ENCODE measurements at places on chromosomes 2 and 18. TPM values are rescaled to one million over a fixed set of nuclear protein-coding genes. Genes with fewer than 3 reads are reported as not detected.
A peak's percentile ranks its signal among the peaks of the same experiment; 100 is the strongest.

GRCh38 chr2:11572996-11573395, 39.2 kb downstream of the GREB1 start:
- no peaks in the 10 kb centered on the region for H3K27me3 ChIP-seq
- H3K36me3 ChIP-seq, result no peaks in the 10 kb centered on the region
- H3K27ac ChIP-seq, result no peak overlapping the region
- no peak for DNase-seq
- no peaks in the 10 kb centered on the region for H3K4me1 ChIP-seq

GRCh38 chr2:160229591-160229990, 29.5 kb upstream of the ITGB6 start:
- H3K4me1 ChIP-seq, result peaks cover 3% of the 10 kb centered on the region
- H3K27ac ChIP-seq, result no peak overlapping the region
- no peaks in the 10 kb centered on the region for H3K36me3 ChIP-seq

DNA sequence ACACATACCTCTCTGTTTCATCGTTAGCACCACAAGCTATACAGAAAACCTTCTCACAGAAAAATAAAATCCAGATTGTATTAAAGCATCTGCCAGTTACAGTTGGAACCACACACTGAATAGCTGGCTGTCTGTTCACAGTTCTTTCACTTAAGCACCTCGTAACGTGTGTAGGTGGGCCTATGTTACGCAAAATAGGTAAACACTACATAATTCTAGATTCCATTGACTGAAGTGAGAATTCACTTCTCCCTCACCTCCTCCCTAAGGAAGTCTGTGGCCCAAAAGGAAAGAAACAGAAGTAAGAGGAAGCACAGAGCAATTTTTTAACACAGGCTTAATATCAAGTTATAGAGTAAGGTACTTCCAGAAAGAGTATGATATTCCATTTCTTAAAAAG, 24.9 kb downstream of the PELI1 start:
- peaks cover 49% of the 10 kb centered on the region for H3K4me1 ChIP-seq
- peaks cover 18% of the 10 kb centered on the region for H3K36me3 ChIP-seq
- DNase-seq, result no peak
- H3K27me3 ChIP-seq, result no peaks in the 10 kb centered on the region

GRCh38 chr2:232633413-232634205, at the start of gene EFHD1:
Gene EFHD1 (plus strand): TSS chr2:232633604. CDS start chr2:232633705, 101 bp downstream.
- H3K4me1 ChIP-seq, result peaks cover 5% of the 10 kb centered on the region
- DNase-seq, result peak; percentile 70
- no peaks in the 10 kb centered on the region for H3K36me3 ChIP-seq
- H3K27ac ChIP-seq, result no peak within 1 kb of the TSS
- H3K27me3 ChIP-seq, result peaks cover 60% of the 10 kb centered on the region
- peak within 1 kb of the TSS; percentile 59 for H3K4me3 ChIP-seq

DNA sequence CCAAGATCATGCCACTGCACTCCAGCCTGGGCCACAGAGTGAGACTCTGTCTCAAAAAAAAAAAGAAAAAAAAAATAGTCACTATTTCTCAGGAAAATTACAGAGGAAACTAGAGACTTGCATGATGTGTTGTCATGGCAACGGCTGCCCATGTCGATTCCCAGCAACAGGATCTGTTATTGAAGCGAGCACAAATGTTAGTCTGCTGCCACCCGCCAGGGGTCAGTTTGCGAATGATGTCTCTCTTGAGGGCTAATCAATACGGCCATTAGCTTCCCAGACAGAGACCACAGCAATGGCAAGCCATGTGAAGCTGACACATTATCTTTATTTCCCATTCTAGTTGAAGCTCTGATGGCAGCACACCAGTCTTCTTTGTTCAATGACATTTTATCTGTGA, 32.4 kb upstream of the ACYP2 start:
- no peak overlapping the region for H3K4me3 ChIP-seq
- DNase-seq, result no peak
- no peaks in the 10 kb centered on the region for H3K36me3 ChIP-seq
- no peaks in the 10 kb centered on the region for H3K27me3 ChIP-seq
- H3K4me1 ChIP-seq, result peaks cover 8% of the 10 kb centered on the region

DNA sequence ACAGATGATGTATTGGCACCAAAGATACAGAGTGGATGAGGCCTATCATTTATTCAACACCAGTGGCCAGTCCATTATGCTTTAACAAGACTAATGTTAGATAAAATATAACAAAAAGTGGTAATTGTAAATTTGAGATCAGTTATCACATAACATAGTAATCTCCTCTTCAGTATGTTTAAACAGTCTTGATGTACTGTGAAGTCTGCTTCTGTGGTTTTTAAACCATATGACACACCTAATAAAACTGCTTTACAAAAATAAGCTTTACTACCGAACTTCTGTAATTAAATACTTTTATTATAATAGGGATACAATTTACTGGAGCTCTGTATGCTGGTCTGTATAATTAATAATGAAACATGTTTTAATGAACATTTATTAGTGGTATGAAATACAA, 2156.1 kb upstream of the CELF4 start:
- no peak overlapping the region for H3K27ac ChIP-seq
- no peaks in the 10 kb centered on the region for H3K36me3 ChIP-seq
- peaks cover 3% of the 10 kb centered on the region for H3K27me3 ChIP-seq
- no peak overlapping the region for H3K4me3 ChIP-seq
- H3K4me1 ChIP-seq, result no peaks in the 10 kb centered on the region
- no peak for DNase-seq

DNA sequence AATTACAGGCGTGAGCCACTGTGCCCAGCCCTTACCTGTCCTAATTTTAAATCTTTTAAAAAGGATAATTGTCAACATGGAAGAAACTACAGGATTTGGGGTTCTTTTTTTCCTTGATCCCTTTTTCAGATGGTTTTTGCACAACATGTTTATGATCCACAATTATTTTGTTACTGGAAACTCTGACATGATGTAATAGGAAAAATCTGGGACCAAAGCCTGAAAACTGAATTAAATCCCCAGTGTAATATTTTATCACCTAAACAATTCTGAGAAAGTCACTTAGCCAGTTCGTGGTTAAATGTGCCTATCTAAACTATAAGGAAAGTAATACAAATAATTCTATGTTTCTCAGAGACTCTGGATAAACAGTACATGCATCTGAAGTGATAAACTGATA, 1649.7 kb downstream of the LRP1B start:
- no peaks in the 10 kb centered on the region for H3K4me1 ChIP-seq
- H3K4me3 ChIP-seq, result no peak overlapping the region
- DNase-seq, result no peak
- no peaks in the 10 kb centered on the region for H3K27me3 ChIP-seq

GRCh38 chr2:240921311-240921994, 15.3 kb downstream of the CROCC2 start:
- H3K4me3 ChIP-seq, result no peak overlapping the region
- no peak overlapping the region for H3K27ac ChIP-seq
- peaks cover 5% of the 10 kb centered on the region for H3K27me3 ChIP-seq

DNA sequence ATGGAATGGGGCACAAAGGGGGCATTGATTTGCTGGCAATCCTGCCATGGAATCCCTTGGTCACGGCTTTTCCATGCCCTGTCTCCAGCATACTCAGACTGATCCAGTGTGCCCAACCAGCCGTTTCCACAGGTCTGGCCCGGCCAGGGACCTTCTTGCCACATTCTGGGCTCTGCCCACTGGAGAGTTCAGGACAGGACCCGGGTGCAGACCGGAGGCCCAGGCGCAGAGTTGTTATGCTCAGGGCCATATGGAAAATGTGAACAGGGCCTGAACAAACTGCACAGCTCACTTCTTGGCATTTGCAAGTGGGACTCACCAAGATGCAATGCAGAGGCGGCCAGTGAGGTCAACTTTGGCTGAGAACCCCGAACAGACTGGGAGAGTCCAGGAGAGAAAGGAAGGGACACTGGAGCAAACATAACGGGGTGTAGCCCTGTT, 15.6 kb upstream of the ASAP2 start:
- peaks cover 4% of the 10 kb centered on the region for H3K27me3 ChIP-seq
- no peaks in the 10 kb centered on the region for H3K4me1 ChIP-seq

- no peak overlapping the region for H3K4me3 ChIP-seq
- no peak overlapping the region for H3K27ac ChIP-seq
- DNase-seq, result no peak
- peaks cover 13% of the 10 kb centered on the region for H3K36me3 ChIP-seq
- peaks cover 48% of the 10 kb centered on the region for H3K27me3 ChIP-seq
- H3K4me1 ChIP-seq, result peaks cover 54% of the 10 kb centered on the region
Observed at GRCh38 chr2:8306530-8307351, 375.1 kb upstream of the ID2 start.

GRCh38 chr2:39464864-39465263, 27.8 kb upstream of the MAP4K3 start:
- peaks cover 20% of the 10 kb centered on the region for H3K4me1 ChIP-seq
- H3K27me3 ChIP-seq, result no peaks in the 10 kb centered on the region
- DNase-seq, result no peak
- no peak overlapping the region for H3K4me3 ChIP-seq

DNA sequence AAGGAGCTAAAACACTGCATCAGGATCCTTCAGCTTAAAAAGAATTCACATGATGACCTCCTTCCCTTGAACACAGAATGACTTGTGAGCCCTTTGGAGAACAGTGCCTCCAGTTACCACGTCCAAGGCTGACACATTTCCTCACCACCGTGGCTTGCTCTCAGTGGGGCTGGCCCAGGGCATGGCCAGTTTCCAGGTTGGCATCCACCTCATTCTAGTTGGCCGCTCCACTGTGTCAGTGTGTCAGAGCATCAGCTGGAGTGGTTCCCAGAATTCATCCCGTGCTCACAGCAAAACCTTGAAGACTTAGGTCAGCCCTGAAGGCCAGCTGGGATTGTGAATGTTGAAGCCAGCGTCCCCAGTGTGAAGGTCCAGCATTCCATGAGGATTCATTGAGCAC, 158.5 kb downstream of the INSIG2 start:
- peaks cover 6% of the 10 kb centered on the region for H3K4me1 ChIP-seq
- no peaks in the 10 kb centered on the region for H3K27me3 ChIP-seq
- no peak for DNase-seq
- no peak overlapping the region for H3K27ac ChIP-seq
- no peaks in the 10 kb centered on the region for H3K36me3 ChIP-seq

- no peak for DNase-seq
- H3K27ac ChIP-seq, result no peak overlapping the region
- no peaks in the 10 kb centered on the region for H3K4me1 ChIP-seq
- no peaks in the 10 kb centered on the region for H3K27me3 ChIP-seq
- H3K36me3 ChIP-seq, result peaks cover 42% of the 10 kb centered on the region
Observed at GRCh38 chr18:23330423-23330822, 122.7 kb upstream of the RIOK3 start.

DNA sequence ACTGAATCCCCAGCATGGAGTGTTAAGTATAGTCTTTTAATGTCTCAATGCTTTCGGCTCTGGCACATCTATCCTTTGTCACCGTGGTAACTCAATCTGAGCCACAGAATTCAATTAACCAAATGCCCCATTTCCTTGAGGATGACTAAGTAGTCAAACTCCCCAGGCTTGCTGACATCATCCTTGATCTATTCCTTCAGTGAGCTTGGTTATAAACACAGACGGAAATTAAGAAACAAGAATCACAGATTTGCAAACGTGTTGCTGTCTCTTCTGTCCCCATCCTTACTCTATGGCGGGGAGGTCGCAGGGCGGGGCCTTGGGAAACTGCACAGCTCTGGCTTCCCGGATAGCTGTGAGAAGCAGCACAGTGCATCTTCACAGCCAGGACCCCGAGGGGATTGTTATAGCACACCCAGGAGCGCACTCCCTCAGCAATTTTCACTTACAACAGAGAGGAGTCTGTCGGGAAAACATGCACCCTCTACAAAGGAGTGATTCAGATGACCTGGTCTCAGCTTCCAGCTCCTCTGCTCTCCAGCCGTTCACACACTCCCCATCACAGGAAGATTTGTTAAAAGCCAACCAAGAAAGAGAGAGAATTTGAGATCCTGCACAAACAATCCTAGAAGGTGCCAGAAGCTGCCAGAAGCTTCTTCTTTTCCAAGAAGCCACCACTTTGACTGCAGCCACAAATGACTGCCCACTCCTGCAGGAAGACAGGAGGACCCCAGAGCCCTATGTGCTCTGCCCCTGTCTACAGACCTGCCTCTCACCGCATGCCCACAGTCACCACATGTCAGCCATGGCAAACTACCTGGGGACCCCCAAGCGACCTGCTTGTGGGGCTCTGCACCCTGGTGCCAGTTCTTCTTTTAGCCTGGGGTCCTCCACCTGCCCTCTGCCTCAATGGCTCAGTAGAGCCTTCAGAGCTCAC, 44.9 kb upstream of the YWHAQ start:
- H3K36me3 ChIP-seq, result no peaks in the 10 kb centered on the region
- H3K4me1 ChIP-seq, result no peaks in the 10 kb centered on the region
- H3K27ac ChIP-seq, result no peak overlapping the region
- H3K4me3 ChIP-seq, result no peak overlapping the region

GRCh38 chr2:241852981-241853631, 5.6 kb downstream of the PDCD1 start:
- peaks cover 12% of the 10 kb centered on the region for H3K4me1 ChIP-seq
- no peak overlapping the region for H3K4me3 ChIP-seq
- DNase-seq, result no peak
- H3K36me3 ChIP-seq, result no peaks in the 10 kb centered on the region

DNA sequence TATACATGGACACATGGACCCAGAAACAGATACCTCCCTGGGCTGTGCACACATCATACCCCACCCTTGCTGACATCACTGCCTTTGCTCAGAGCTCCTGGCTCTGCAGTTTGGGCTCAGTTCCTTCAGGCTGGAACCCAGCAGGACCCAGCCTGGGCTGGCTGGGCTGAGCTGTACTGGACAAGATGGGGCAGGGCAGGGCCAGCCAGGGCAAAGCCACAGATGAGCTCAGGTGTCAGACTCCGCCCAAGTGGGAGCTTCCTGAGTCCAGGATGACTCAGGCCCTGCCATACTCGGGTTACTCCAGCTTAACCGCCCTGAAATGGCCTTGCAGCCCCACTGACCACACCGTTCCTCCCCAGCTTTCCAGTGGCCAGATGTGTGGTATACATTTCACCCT, 284.9 kb downstream of the OSR1 start:
- no peaks in the 10 kb centered on the region for H3K4me1 ChIP-seq
- H3K27ac ChIP-seq, result no peak overlapping the region
- no peaks in the 10 kb centered on the region for H3K27me3 ChIP-seq
- no peak for DNase-seq
- no peak overlapping the region for H3K4me3 ChIP-seq

DNA sequence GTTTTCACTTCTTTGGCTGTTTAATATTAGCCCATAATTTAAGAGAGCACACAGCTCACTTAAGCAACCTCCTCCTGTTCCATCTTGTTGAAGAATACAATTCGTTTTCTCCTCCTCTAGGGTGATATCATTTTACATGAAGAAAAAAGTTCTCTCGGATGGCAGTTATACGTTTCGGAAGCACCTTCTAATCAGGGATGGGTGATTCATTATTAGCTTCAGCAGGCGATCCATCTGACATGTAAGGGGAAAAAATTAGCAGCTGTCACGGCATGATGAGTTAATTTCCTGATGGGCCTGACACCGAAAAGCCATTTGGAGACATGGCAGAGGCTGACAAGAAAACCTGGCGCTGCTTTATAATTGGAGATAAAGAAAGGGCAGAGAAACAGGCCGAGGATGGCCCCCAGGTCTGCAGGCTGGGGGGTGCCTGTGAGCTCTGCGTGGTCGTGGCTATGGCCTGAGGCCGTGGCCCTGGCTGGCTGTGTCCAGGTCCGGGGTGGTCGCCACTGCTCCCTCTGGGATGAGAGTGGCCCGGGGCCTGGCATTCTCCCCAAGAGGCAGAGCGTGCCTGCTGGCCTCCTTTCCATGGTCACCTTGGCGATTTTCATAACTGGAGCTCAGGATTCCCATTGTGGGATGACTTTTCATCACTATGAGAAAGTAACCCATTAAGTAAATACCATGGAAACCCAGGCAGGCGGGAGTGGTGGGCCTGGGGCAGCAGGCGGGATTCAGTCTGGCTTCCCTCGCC, 140.1 kb downstream of the PTGR3 start:
- H3K27ac ChIP-seq, result no peak overlapping the region
- peaks cover 25% of the 10 kb centered on the region for H3K4me1 ChIP-seq
- no peaks in the 10 kb centered on the region for H3K27me3 ChIP-seq

Gene TMEM247
- total RNA-seq, result not detected

Gene UGT1A3
- total RNA-seq, result not detected

Gene SATB2
- 0.28 TPM for total RNA-seq

Gene FAM237A
- total RNA-seq, result not detected

Gene INSIG2
- 31.8 TPM for total RNA-seq

Gene NFATC1
- 94.2 TPM for total RNA-seq
